Activated T-cell treated with anti-CD3 and anti-CD28 coated beads for 24 hours (primary cell): ENCODE measurements at places on chromosomes 12 and 14.

- DNase-seq, result no peak
Observed at GRCh38 chr14:64684091-64684490, 20.1 kb upstream of the PLEKHG3 start.

DNA sequence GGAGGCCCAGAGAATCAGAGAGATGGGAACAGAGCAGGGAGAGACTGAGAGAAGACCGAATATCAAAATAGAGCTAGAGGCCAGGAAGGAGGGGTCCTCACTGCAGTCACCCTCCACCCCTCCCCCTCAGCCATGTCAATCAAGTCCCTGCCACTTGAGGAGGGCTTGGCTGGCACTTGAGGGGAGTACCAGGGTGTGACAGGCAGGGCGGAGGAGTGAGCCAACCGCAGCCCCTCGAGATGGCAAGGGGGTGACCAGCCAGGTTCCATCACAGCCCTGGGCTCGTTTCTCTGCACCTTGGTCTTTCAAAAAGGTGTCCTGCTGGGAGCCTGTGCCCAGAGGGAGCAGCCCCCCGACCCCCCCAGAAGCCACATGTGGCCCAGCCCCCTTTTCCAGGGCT, 4.2 kb downstream of the AQP5 start:
- DNase-seq, result no peak

DNA sequence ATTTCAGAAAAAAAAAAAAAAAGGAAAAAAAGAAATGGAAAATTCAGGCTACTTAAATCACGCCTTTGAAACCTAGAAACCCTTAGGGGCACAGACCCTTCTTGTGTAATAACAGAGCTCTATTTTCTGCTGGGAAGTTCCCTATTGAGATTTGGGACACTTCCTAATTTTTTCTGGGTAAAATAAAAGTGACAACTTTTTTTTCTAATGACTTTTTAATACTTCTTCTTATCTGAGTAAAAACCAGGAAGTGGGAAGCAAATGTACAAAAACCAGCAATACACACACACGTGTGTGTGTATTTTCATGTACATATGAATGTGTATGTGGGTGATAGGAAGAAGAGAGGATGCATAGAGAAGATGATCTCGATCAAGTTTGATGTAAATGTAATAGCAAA, 35.8 kb downstream of the ETV6 start:
- no peak for DNase-seq

GRCh38 chr12:77687321-77687720, 143.4 kb upstream of the NAV3 start:
- no peak for DNase-seq

DNA sequence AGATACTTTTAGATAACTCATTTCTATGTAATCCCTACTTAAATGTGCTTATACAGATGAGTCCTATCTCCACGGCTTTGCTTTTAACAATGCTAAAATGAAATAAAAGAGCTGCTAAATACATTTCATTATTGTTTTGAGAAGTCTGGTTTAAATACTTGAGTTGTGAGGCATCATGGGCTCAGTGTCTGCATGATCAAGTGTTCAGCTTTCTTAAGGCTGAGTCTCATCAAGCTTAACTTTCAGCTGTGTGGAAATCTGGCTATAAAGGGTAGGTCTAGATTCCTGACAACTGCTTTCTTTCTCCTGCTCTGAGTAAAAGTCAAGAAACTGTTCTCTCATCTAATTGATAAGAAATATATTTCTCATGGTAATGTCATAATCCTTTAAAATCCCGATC, 235.4 kb downstream of the FSCB start:
- DNase-seq, result no peak
